Sigmoid colon (tissue), 7 donors: ENCODE measurements at places on chromosomes 3 and 15. TPM values are rescaled to one million over a fixed set of nuclear protein-coding genes. Genes with fewer than 3 reads are reported as not detected.

Gene HRG
- total RNA-seq, result not detected

Gene GOLGA6L4
- total RNA-seq, result 2.3 TPM

Gene CSPG4
- 45.7 TPM for total RNA-seq

Gene PRR23B
- not detected for total RNA-seq

Gene VILL
- 5.3 TPM for total RNA-seq

Gene SCN11A
- total RNA-seq, result 0.82 TPM

Gene TNIK
- total RNA-seq, result 9.2 TPM

DNA sequence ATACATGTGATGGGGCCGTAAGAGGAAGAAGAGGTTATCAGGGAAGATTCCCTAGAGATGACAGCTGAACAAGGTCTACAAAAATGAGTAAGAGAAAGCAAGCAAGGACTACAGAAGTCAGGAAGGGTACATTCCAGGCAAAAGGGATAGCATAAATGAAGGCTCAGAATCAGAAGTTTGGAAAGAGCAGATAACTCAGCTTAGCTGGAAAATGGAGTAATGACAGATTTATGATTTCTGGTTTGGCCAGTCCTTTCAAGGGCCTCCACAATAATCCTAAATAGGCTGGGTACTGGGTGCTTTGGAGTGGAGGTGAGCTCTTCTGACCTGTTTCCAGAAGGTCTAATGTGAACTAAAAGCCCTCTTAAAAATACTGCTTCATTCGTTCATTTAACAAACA lies 110.7 kb downstream of the MYO5A start:
- DNase-seq, result no peak

DNA sequence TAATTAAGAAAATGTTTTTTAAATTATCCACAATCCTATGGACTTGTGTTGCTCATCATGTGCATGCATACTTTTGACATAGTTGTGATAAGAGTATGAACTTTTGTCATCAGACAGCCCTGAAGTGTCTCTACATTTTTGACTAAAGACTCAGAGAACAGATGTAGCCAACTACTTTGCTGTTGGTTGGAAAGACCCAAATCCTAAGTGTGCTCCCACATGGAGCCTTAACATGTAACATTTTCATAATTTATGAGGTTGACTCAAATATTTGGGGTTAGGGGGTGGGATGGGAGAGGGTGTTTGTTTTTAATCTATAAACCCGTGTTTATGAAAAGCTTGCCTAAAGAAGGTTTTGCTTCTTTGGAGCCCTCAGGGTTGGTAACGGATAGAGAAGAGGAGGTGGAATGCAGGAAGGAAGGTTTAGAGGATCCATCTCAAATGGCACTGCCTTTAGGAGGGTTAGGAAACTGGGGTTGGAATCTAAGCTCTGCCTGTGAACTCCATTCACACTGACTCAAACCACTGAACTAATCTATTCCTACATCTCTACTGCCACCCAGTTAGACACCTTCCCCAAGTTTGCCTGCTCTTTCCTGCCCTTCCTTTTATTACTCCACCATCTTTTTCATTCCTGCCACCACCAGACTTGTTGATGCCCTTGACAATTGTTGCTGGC lies 3.7 kb downstream of the BOC start:
- no peak for DNase-seq

DNA sequence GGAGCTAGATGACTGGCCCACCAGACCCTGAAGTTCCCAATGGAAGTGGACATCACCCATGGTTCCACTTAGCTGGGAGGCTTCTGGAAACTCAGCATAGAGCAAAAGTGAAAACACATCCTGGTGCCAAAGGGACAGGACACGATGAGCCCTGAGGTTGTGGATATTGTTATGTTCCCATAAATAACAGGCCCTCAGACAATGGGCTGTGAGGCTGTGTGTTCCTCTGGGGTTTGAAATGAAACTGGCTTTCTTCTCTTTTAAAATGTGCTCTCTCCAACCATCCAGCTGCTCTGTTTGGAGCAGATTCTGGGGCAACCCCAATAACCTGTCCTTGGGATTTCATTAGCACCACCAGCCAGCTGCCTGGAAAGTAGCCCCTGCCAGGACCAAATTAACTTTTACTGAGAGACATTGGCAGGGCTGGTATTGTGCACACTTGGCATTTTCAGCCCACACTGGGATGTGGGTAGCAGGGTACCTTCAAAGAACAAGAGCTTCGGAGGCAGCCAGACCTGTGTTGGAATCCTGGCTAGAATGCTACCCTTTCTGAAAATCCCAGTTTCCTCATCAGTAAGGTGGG lies 97.5 kb downstream of the DNAJB8 start:
- DNase-seq, result no peak

DNA sequence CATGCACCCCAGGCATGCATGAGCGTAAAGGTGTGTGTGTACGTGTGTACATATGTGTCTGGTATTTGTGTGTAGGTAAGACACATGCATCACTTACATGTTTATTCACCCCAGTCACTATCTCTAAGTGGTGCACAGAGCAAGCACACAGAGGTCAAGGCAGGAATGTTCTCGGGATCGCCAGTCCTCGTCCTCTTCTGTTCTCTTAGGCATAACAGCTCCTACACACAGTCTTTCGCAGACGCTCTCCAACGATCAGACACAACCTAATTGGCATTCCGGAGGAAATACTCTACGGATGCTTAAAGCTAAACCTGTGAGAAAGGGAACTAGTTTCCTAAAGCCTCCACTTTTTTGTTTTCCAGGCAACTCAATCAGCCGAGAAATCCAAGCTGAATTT lies 95.9 kb downstream of the ADAMTS17 start:
- DNase-seq, result no peak

DNA sequence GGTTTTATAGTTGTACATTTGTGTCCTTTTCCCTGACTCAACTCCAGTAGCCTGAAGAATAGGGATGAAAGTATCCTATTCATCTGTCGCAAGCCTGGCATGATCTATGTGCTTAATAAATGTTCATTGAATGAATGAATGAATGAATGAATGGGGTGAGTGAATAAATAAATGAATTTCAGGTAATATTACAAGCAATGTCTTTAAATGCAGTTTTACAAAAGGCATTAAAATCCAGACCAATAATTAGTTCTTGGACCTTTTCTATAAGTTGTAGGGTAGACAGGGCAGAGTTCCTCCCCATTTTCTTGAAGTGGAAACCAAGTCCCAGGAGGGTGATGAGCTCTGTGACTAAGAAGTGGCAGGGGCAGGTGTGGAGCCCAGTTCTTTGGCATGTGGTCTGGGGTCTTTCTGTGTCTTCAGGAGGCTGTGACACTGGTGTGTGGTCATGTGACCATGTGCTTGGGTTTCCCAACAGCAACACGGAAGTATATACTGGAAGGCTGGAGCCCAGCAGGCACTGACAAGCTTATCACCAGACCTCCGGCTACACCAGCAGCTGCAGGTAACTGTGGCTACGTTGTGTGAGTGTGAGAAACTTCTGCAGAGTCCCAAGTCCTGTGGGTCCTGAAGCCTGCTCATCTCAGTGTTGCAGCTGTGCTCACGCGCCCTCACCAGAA lies 18.3 kb downstream of the XYLB start:
- no peak for DNase-seq

DNA sequence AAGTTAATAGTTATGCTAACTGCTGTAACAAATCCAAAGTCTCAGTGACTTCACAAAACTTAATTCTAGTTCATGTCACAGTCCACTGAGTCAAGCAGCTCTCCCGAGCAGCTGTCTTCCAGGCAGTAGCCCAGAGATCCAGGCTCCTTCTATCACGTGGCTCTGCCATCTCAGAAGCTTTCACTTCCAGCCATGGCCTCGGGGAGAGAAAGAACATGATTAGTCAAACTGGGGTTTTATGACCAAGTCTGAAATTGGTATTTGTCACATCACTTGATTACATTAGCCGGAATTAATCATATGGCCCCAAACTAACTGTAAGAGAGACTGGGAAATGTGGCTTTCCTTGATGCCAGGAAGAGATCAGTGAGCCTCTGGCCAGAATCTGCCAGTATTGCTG lies 70.2 kb upstream of the DGKG start:
- DNase-seq, result no peak

GRCh38 chr3:58577269-58577821 lies at the start of gene FAM107A:
Gene FAM107A (minus strand): TSS chr3:58577391. CDS start chr3:58569860, 7,531 bp downstream.
- DNase-seq, result peak; percentile 79

DNA sequence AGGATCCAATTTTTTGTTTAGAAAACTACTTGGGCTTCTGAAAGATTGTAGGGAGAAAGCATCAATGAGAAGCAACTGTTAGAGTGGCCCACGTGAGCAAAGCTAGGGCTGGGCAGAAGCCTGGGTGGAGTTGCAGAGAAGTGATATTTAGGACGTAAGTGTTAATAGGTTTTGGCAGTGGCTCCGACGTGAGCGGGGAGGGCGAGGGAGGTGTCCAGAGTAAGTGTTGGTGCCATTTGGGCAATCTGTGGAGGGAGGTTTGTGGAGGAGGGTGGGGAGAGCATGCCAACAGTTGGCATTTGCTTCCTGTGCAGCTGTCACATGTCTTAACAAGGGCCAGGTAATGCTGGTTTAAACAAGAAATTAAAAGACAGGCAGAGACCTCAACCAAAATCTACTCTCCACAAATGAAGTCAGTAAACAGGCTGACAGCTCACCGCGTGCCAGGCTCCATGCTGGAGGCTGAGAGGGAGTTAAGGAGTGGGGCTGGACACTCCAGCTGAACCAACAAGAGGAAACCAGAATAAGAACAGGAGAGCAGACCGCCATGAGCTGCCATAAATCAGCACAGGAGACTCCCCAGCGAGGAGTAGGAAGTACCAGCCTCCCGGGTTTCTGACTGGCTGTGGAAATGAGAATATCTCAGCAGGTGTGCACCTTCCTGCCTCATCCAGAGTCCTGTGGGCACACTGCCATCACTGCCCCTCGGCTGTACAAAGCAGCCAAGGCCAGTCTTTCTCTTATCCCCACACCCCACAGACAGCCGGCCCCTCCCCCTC lies 232.6 kb downstream of the ABHD5 start:
- DNase-seq, result no peak

DNA sequence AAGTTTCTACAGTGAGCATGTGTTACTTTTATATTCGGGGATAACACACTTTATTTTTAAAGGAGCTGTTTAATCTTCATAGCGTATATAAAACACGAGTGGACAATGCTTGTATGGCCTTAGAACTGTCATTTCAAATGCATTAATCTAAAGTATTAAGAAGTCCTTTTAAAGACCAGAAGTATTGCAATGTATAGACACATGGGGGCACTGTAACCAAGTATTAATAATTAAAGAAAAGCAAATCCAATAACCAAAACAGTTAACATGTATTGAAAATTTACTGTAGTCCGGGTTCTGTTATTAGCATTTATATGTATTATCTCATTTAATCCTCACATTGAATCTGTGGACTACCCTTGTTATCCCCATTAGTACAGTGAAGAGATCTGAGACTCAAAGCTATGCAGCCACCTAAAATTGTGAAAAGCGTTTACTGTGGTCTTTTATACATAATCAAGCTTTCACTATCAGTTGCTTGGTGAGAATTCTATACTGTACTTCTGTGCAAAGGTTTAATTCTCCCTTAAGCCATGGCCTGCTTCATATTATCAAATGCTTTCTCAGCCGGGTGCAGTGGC lies 10.1 kb downstream of the ARL14 start:
- DNase-seq, result no peak

GRCh38 chr3:196948442-196949284 lies 6.3 kb upstream of the NCBP2 start:
- no peak for DNase-seq

DNA sequence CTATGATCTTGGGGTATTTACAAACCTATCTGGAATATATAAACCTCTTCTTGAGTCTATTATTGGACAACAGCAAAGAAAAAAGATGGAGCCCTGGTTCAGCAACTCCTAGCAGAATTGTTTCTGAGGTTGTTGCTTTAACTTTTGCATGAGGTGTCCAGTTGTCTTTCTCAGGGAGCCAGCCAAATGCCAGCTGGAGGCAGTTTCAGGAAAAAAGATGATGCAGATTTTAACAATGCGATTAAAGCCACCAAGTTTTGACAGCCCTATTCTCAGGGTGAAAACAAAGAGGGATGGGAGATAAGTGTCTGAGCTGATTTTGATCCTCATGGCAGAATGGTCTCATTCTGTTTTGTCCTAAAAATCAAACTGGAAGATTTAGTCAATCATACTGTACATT lies 181.6 kb upstream of the RASGRP1 start:
- no peak for DNase-seq

DNA sequence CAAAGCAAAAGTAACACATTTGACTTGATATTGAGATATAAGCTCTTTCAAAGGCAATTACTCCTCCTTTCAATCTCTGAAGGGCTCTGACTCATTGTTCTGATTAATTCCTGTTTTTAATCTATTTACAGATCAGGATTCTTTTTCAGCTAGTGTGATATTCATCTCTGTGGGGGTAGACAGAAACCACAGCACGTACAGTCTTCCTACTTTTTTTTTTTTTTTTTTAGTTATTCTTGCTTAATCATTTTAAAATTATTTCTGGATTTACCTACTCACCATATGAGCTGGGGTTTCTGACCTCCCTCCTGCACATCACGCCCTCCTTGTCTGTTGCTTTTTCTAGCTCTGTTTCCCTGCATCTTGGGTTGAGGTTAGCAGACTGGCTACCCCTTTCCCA lies 1.4 kb downstream of the CNTN3 start:
- no peak for DNase-seq

GRCh38 chr3:141729240-141729639 lies 8.9 kb upstream of the RNF7 start:
- DNase-seq, result no peak

- DNase-seq, result no peak
Observed at GRCh38 chr3:42300013-42300412, 34.0 kb upstream of the CCK start.

GRCh38 chr3:171458864-171459136 lies 1.4 kb downstream of the TNIK start:
- DNase-seq, result no peak

DNA sequence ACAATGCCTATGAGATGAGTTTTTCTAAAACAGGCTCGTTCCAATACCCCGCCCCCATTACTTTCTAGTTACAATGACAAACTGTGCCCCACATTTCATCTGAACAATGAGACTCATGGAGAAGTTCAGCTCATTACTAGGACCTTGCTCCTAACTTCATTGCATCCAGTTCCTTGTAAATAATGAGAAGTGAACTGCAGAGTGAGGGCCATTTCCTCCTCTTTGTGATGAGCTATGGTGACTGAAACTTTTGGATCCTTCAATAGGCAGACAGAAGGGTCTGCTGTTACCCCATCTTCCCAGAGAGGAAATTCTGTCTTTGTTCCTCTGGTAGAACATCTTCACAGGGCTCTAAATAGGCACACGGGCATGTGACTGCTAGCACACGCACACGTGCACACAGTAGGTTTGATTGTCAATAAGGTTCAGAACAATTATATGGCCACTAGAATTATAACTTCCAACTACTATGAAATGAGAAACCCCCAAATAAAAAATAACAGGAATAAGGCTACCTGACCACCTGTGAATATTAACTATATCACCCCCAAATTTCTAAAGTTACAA lies 51.8 kb downstream of the SERP1 start:
- DNase-seq, result no peak

DNA sequence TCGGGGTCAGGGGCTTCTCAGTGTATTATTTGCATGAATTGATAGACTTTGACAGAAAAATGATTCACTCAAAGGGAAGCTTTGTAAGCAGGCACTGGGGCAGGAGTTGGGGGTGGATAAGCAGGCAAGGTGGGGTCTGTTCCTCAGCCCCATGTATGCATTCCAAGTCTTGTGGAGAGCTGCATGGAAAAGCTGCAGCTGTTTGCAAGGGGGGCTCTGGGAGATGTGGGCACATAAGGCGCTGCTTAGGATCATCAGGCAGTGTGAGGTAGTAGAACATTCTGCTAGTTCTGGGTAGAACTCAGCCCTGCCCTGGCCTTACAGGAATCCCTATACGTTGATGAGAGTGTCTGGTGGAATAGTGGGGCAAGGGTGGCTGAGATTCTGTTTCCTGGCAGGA lies 154.2 kb upstream of the LRIG1 start:
- DNase-seq, result no peak

- DNase-seq, result peak; percentile 64
Observed at GRCh38 chr3:46923559-46924350, 46.2 kb downstream of the PTH1R start.
